ENCODE measurements at places on chromosomes 4 and X. TPM values are rescaled to one million over a fixed set of nuclear protein-coding genes. Genes with fewer than 3 reads are reported as not detected.

The ATP6AP2 gene
- 136 TPM for total RNA-seq

The TBC1D9 gene
- total RNA-seq, result 7.3 TPM

The CXCL3 gene
- total RNA-seq, result 2.6 TPM

The CAPN6 gene
- total RNA-seq, result not detected
